ENCODE measurements at places on chromosomes 7 and 10.
A peak's percentile ranks its signal among the peaks of the same experiment; 100 is the strongest.

DNA sequence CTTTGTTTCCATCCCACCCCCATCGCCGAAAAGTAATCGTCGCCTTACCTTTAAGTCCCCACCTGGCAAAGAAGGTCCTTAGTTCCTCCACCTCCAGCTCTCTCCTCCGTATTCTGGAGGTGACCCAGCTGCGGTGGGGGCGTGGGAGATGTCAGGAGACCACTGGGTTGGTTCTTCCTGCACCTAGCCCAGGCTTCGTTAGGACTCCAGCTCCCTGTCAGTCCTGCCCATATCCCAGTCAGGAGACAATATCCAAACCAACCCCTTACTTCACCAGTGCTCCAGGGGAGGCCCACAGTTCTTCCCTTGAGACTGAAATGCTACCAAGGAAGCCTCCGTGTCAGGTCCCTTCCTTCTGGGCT lies 693 bp downstream of the ADIRF start:
- DNase-seq, result no peak

DNA sequence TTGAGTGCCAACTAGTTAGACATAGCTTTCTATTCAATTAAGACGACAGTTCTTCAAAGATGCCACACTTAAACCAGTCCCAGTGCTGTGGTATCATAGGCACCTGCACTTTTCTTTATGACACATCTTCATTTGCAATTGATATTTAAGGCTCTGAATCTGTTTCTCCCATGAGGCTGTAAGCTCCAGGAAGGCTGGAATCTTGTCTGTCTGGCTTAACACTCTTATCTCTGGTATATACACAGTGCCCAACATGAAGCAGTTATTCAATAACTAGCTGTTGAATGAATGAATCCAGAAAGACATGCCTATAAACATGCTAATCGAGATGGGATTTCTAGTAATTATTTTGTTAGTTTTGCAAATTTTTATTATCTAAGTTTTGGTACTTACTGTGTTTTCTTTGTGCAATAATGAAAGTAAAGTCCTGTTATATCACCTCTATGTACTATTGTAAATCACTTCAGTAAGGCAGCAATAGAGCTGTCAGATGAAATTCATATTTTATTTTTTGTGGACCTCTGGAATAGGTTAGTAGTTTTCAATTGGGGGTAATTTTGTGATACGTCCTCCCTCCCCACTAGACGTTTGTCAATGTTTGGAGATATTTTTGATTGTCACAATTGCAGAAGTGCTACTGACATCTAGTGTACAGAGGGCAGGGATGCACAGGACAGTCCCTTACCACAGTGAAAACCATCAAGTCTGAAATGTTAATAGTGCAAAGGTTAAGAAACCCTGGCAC lies 51.3 kb upstream of the STEAP4 start:
- no peak for DNase-seq

DNA sequence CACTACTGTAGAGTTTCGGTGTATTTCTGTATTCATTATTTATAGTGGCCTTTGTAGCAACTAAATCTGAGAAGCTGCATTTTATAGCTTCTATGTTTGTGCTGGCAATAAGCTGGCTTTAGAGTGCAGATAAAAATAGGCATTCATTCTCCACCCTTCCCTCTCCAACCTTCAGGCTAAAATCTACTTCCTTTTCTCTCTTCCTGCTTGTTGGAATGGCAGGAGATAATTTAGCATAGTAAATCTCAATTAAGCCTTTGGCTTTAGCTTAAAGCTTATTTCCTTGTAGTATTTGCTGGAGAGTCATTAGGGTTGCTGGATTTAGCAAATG lies 58.5 kb downstream of the CPVL start:
- DNase-seq, result no peak

- DNase-seq, result no peak
Measured at GRCh38 chr7:41130086-41130485, 572.8 kb downstream of the INHBA start.

DNA sequence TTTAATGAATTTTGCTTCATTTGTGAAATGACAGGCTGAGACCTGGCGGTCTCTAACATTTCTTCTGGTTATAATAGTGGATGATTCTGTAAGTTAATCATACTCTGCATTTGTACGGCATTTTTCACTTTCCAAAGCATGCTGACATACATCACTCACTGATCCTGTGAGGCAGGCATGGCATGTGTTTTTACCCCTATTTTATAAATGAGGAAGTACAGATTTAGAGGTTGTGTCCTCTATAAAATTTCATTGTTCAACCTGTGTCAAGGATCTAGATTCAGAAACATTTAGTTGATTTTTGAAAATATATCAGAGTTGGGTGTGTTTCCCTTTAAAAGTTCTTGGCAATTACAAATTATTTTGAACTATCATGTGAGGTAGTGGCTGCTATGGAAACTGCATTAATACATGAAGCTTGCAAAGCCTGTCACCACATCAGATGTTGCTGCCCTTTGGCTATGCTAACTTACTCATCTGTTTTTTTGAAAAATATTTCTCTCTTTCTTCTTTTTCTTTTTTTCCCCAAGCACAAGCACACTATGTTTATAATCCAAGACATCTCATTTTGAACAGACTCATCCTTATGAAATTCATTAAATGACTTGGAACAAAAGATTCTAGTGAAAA lies 172.7 kb downstream of the GNAI1 start:
- DNase-seq, result peak; percentile 80

DNA sequence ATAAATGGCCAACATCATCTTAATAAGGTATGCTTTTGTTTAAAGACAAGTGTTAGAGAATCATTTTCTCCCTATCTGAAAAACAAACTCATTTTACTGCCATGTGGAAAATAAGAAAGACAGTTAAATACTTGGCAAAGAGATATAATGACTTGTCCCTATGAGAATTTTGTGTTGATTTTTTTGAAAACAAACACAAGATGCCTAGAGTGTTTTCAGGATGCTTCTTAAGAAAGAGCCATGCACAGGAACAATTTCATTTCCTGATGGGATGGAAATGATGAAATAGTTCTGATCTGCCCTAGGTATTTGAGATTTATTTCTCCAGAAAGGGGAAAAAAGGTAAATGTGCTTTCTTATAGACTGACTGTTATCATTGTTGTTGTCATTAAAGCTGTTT lies 237.5 kb upstream of the GNAI1 start:
- peak; percentile 27 for DNase-seq

DNA sequence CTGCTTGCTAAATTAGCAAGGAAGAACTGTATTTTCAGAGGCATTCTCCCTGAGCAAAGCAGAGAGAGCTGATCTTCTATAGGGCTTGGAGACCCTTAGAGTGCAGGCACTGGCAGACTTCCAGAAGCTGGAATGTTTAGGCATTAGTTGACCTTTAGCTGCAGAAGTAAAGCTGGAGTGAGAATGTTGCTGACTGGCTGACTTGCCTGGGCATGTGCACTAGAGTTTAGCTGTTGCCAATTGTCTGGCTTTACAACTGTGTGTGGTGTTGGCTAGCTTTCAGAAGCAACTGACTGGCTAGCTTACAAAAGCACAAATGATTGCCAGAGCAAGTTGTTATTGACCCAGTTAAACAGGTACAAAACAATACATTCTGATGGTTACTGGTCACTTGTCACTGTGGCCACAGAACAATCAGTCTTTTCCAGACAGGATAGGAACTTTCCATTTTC lies 25.1 kb downstream of the FAM13C start:
- DNase-seq, result peak; percentile 85

DNA sequence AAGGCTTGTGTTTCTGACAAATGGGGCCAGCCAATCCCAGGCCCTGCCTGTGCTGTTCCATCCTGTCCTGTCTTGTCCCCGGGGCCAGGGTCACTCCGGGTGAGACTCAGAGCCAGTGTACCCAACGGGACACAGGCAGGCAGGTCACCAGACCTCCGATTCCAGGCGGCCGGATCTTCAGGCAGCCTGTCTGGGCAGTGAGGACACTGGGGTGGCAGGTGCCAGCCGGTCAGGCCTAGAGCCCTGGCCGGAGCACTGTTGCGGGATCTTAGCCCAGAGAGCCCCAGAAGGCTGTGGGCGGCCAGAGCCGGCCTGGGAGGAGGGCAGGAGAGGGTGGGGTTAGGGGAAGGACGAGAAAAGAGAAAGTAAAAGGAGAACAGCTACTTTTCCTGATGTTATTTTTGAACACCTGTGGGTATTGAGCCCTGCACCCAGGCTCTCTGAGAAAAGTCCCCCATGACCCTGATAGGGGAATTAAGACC lies 134.3 kb upstream of the TNRC18 start:
- peak; percentile 47 for DNase-seq

GRCh38 chr10:9833942-9834341 lies 1183.7 kb upstream of the CELF2 start:
- no peak for DNase-seq

- DNase-seq, result peak; percentile 89
Measured at GRCh38 chr7:116525913-116526861, 1.4 kb downstream of the CAV1 start.

- DNase-seq, result no peak
Measured at GRCh38 chr7:28606421-28606820, 194.1 kb downstream of the CREB5 start.

DNA sequence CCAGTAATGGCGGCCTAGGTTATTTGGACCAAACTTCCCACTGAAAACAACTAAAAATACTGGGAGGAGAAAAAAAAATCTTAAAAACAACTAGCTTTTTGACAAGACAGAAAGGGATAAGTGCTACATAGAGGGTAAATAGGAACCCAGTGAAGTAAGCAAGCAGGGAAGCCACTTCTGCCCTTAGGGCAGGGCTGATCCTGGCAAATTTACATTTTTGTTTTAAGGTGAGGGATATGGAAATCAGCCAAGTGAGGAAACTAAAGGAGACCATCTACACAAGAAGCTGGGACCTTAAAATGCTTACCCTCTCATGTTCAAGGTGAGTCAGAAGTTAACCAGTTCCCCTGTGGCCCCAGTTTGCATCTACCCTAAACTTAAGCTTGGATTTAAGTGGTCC lies 46.5 kb upstream of the CYCS start:
- DNase-seq, result no peak

DNA sequence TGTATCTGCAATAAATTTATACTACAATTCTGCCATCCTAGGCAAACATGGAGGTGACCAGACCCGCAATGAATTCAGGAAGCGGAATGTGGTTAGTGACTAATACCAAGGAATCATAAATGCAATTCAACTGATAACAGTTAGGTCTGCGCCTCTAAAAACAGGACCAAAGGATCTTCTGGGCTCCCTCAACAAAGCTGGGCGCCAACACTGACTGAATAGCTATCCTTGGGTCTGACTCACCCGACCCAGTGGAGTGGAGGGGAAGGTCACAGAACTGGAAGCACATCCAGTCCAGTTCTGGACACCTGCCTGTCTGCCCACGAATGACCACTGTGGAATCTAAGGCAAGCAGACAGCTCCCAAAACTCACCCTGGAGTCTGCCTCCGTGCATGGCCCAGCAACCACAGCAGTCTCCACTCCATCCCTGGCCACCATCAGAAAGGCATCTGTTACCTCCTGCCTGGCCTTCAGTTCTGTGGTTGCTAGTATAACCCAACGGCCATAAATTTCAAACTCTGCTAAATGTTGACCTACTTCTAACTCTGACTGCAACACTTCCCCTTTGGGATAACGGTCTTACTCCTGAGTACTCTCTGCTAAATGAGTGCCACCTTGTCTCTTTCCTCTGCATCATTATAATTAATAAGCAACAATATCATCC lies 43.0 kb upstream of the DLX6 start:
- DNase-seq, result peak; percentile 22

- DNase-seq, result no peak
Measured at GRCh38 chr7:114085313-114085591, 166.4 kb upstream of the PPP1R3A start.

All from AG10803 (cell line).